ENCODE measurements at places on chromosomes 4 and X.

- no peak for DNase-seq
These were observed 471.2 kb downstream of the IQCM start for GRCh38 chr4:149344436-149344835.

GRCh38 chr4:153021276-153021675 is 85.2 kb downstream of the FHDC1 start:
- DNase-seq, result no peak

- no peak for DNase-seq
These were observed 158.4 kb downstream of the EMCN start for GRCh38 chr4:100359441-100359840.

GRCh38 chr4:12379191-12379590 is 950.5 kb upstream of the HS3ST1 start:
- no peak for DNase-seq

GRCh38 chr4:122798101-122798500 is 28.5 kb upstream of the FGF2 start:
- no peak for DNase-seq
